Retinal pigment epithelial cell (primary cell): ENCODE measurements at places on chromosomes 16 and 17.
A peak's percentile ranks its signal among the peaks of the same experiment; 100 is the strongest.

GRCh38 chr17:36188891-36189306 lies 7.7 kb downstream of the CCL3L1 start:
- no peak for DNase-seq

DNA sequence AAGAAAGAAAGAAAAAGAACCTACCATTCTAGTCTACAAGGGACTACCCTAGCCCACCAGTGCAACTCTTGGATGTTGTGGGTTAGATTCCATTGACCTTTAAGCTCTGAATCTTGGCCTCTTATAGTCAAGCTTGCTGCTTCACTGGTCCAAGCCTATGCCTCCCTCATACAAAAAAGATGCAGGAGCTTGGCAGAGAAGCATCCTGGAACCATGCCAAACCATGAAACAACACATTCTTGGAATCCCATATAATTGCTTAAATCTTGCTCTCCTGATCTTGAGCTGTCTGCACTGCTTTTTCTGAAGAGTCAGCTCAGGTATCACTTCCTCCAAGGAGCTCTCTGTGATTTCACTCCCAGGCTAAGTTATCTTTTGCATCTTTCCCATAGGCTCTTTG lies 117.9 kb upstream of the GPR139 start:
- DNase-seq, result no peak

- no peak for DNase-seq
Observed at GRCh38 chr16:79379095-79379494, 221.4 kb downstream of the MAF start.

- DNase-seq, result no peak
Observed at GRCh38 chr17:40062329-40063186, at the start of gene THRA. THRA (plus strand) TSS chr17:40062965; CDS start chr17:40074489, 11,524 bp downstream.

DNA sequence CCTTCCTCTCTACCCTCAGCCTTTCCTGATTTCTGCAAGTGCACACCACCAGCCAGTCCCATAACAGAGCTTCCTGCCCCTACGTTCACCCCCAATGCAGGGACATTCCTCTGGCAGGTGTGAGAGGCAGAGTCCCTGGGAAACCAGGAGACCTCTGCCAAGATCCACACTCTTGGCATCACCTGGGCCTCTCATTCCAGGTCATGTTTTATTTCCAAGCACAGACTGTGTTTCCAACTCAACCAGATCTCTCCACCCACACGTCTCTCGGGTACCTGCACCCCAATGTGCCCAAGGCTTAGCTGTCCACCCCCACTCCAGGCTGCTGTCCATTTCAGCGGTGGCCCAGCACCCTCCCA lies 21.0 kb upstream of the PHB1 start:
- no peak for DNase-seq

DNA sequence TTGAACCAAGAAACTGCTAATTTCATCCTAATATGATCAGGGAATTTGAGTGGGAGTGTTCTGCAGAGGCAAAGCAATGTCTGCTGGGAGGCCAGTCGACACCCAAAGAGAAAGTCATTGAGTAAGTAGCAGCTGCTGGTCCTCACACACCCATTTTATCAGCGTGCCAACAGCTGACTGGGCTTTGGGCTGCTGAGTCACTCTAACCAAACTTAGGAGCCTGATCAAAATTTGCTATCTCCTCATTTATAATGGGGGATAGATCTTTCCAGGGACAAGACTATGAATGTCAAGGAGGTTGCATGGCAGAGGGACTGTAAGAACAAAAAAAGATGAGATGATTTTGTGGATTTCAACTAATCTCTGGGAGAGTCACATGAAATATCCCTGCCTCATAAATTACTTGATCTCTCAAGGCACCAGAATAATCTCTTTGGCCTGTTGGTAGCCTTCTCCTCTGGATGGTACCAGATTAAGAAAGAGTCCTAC lies 32.9 kb downstream of the CPSF4L start:
- peak; percentile 46 for DNase-seq

- no peak for DNase-seq
Observed at GRCh38 chr17:43528988-43529814, 16.9 kb downstream of the ETV4 start.
